ENCODE measurements at places on chromosomes 12 and 14.

- DNase-seq: no peak
Observed at GRCh38 chr14:48788771-48789170, 797.4 kb downstream of the RPS29 start.

DNA sequence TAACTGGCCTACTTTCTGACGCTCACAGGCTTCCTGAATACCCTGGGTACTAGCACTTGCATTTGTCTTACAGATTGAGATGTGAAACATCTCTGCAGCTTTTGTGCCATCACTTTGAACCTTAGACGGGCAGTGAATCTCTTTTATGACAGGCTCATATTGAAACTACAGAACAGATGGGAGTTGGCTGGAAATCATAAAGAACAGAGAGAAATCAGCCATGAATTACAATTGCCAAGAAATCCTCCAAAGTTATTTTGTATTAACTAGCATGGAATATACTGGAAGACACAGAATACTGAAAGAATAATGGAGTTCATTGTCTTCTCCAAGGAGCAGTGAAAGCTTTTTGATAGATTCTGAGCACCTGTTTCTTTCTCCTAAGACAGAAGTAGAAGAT is 32.7 kb downstream of the MYF5 start:
- DNase-seq: no peak

GRCh38 chr12:130480887-130481286 is 143.2 kb downstream of the PIWIL1 start:
- DNase-seq: peak; percentile 30

- no peak for DNase-seq
Observed at GRCh38 chr12:101745481-101745880, 6.2 kb upstream of the SYCP3 start.

DNA sequence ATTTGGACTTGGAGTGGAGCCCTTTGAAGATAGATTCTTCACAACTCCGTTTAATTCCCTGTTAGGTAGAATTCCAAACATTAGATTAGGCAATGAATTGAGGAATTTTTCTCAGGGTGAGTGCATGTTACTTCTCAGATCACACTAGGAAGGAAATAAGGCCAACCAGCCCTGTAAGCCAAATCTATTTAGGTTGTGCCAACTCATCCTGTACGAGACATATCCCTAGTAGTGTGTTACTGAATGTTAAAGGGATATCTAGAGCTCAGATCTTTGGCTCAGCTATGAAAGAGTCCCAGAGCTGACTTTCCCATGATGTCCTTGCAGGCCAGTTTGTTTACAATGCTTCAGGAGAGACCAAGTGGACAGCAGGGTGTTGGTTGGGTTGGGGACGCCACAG is 45.6 kb downstream of the GPHB5 start:
- no peak for DNase-seq

- DNase-seq: no peak
Observed at GRCh38 chr12:57658890-57659289, 25.9 kb upstream of the B4GALNT1 start.

DNA sequence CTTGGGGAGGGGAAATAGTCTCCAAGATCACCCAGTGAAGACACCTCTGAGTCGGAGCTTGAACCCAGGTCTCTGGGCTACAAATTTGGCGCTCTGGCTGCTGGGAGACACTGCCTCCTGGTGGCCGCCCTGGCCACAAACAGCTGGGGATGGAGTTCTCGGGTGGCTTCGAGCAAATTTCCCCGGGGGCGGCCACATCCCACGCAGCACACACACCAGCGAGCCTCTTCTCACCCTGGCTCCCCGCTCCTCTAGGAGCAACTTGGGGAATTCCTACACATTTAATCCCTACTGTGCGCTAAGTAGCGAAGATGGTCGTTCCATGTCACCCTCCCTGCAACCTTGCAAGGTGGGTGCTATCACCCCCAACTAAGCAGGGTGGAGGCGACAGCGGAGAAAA is 66.2 kb upstream of the BEGAIN start:
- DNase-seq: no peak

GRCh38 chr14:54267172-54267571 is 129.6 kb upstream of the CDKN3 start:
- no peak for DNase-seq

- DNase-seq: no peak
Observed at GRCh38 chr14:65550779-65551643, 138.5 kb downstream of the FUT8 start.

- DNase-seq: no peak
Observed at GRCh38 chr14:95234426-95234825, 77.1 kb upstream of the DICER1 start.

DNA sequence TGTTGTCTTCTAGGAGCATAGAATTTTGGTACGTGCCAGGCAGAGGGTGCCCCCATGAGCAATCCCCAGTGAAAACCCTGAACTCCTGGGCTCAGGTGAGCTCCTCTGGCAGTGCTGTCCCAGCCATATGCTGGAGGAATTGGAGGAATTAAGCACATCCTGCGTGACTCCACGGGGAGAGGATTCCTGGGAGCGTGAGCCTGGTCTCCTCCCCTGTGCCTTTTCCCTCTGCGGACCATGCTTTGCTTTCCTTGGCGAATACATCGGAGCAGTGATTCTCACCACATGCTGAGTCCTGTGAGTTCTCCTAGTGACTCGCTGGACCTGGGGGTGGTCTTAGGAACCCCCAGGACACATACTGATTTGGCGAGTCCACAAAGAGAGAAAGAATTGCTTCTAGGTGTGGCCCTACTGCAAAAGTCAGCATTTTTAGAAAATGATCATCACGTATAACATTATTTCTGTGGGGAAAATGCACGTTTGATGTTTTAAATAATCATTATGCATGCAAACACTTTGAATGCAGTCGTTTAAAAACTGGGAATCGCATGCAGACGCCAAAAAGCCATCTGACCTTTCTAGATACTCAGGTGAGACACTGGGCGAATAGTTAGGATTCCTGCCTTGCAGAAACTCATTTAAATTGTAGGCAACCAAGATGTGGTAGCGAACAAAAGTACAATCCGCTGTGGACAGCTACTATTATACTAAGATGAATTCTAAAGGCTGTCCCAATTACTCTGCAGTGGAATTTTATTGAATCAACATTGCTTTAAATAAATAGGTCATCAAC is 370.9 kb downstream of the TMEM132D start:
- no peak for DNase-seq

DNA sequence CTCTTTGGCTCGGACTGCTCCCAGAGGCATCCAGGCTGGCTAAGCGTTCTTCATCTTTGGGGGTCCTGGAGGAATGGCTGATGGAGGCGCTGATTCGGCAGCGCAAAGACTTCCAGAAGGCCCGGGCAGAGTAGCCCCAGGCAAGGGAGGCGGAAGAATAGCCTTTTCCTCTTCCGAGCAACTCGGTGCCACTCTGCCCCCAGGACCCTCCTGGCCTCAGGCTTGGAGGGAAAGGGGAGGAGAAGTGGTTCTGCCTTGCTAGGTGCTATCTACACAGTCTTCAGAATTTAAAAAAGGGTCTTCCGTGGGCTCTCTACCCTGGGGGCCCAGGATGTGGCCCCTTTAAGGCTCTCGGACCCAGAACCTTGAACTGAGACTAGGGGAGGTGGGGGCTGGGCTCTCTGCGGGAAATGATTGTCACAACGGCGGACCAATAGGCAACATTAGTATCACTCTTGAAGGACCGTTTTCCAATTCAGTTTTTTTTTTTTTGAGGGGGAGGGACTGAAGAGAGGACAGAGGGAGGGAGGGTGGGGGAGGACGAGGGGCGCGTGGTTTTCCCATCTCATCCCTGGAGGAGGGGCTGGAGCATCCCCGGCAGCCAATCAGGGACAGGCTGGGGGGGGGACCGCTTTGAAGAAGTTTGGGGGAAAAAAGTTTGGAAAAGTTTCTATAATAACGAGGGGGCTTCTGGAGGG is at the start of gene NFATC4:
TSS of gene NFATC4 (plus strand) at position 671 of the 698 bp plus-strand sequence. CDS start 157 bp downstream, outside the sequence.
- DNase-seq: peak; percentile 77
